ENCODE measurements at places on chromosomes 1 and 21.

DNA sequence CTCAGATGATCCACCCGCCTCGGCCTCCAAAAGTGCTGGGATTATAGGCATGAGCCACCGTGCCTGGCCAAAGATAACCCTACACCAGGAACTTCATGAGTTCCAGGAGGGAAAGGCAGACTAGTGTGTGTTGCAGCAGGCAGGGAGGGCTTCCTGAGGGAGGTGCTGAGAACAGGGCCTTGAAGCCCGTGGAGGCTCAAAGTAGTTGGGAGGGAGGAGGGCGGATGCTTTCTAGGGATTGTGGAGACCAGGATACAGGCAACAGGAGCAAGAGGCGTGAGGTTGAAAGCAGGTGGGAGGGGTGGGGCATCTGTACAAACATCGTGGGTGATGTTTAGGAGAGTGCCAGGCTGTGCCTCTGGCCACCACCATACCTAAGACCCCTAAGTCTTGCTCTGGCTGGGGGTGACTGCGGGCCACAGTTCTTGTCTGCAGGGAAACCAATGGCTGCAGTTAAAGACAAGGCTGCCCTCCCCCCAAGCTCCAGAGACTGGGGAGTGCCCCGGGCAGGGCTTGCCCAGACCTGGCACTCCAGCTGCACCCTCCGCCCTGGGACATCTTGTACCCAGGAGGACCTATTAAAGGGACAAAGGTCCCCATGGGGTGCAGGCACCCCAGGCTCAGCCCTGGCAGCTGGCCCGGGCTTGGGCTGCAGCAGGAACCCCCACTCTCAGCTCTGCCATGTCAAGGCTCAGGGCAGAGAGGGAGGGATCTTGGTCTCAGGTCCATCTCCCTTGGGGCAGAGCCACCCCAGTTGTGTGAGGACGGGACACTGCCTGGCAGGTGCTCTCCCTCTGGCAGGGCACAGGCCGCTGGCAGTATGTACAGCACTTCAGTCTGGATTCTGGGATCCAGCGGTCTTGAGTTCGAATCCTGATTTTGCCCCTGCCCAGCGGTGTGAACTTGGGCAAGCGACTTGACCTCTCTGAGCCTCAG lies 22.1 kb upstream of the CASZ1 start:
- no peak for DNase-seq

DNA sequence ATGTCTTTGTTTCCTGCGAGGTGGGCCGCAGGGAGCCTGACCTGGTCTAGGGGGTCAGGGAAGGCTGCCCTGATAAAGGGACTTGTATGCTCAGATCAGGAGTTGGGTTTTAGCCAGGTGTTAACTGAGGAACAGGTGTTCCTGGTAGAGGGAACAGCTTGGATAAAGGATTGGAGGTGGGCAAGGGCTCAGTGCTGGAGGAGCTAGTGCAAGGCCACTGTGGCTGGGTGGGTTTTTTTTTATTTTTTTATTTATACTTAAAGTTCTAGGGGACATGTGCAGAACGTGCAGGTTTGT lies 31.1 kb downstream of the A3GALT2 start:
- no peak for DNase-seq

GRCh38 chr1:234861761-234862160 lies 251.8 kb upstream of the IRF2BP2 start:
- no peak for DNase-seq

DNA sequence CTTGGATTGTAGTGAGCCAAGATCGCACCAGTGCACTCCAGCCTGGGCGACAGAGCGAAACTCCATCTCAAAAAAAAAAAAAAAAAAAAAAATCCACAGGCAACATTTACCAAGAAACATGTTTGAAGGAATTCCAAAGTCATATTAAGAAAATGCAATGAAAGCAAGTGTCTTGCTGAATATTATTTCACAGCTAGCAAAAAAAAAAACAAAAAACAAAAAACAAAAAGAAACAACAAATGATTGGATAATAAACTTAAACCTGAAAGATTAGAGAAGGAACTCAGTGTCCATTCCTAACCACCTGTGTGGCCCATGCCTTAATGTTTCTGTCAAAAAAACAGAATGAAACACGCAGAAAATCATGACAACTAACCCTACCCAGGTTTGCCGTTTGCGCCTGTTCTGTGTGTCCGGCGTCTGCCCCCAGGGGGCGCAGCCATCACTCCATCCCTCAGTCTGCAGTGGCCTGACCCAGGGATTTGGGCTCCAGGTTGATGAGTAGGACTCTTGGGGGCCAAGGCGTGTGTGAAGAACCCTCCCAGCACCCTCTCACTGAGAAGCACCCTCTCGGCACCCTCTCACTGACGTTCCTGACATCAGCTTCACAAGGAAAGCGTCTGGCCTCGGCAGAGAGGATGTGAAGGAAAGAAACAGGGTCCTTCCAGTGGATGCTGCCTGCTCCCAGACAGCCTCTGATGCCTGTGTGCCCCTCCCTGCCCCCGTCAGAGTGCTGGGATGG lies 19.2 kb upstream of the PTTG1IP start:
- DNase-seq = peak; percentile 88

GRCh38 chr21:41763398-41763931 lies 3.4 kb downstream of the RIPK4 start:
- DNase-seq = no peak

GRCh38 chr1:60031146-60031545 lies 42.4 kb downstream of the C1orf87 start:
- no peak for DNase-seq

DNA sequence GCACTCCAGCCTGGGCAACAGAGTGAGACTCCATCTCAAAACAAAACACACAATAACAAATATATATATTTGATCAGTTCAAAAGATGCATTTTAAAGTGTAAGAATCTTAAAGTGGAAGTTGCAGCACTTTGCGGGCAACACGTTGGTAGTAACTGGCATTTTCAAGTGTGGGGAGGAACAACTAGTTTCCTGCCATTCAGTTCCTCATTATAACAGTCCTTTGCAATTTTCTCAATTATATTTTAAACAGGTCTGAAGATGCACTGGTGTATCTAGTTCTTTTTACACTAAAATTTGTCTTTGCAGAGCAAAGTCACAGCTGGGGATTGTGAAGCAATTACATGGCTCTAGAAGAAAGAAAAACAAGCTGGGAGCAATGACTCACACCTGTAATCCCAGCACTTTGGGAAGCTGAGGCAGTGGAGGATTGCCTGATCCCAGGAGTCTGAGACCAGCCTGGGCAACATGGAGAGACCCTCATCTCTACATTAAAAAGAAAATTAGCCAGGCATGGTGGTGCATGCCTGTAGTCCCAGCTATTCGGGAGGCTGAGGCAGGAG lies 25.3 kb downstream of the RRAGC start:
- no peak for DNase-seq

- peak; percentile 77 for DNase-seq
Observed at GRCh38 chr1:23343221-23344110, 618 bp downstream of the HNRNPR start.
